ENCODE measurements at places on chromosomes 7 and 10.
A peak's percentile ranks its signal among the peaks of the same experiment; 100 is the strongest.

DNA sequence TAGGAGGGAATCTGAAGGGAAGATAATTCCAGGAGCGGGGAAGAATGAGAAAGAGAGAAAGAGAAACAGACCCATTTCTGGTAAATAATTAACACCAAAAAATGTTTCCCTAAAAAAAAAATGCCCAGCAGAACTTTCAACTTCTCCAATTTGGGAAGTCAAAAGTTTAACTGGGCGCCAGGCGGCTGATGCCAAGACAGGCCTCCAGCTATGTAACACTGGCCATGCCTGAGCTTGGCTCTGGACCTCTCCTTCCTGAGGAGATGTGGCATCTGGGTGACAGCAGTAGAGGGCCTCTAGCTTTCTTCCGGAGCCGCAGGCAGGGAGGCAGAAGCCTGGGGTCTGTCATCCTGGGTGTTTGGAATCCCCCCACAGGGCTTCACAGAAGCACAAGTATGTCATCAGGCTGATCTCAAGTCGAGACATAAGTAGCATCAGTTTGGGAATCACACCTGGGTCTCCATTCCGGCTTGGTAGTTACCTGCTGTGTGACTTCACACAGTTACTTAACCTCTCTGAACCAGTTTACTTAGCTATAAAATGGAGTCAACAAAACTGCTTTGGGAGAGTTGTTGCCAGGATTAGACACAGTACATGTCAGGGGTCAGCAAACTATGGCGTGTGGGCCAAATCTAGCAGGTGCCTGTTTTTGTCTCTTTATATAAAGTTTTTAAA lies 50.5 kb upstream of the TCF7L2 start:
- no peak for DNase-seq

GRCh38 chr7:39073432-39073831 lies 95.7 kb downstream of the POU6F2 start:
- DNase-seq, result no peak

DNA sequence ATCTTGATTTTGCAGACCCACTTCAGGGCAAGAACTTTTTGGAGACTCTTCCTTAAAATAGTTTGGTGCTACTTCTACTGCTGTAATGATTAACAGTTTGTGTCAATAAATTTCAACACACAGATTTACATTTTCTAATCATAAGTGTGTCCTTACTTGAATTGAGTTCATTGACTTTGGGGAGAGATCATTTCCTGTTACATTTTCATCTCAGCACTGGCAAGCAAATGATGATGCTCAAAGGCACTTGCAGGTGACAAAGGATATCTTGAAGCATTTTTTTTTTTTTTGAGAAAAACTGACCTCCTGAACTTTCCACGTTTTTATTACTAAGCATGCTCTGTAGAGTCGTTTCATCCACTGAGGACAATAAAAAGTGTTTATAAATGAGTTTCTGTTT lies 52.7 kb downstream of the GPR85 start:
- DNase-seq, result no peak

DNA sequence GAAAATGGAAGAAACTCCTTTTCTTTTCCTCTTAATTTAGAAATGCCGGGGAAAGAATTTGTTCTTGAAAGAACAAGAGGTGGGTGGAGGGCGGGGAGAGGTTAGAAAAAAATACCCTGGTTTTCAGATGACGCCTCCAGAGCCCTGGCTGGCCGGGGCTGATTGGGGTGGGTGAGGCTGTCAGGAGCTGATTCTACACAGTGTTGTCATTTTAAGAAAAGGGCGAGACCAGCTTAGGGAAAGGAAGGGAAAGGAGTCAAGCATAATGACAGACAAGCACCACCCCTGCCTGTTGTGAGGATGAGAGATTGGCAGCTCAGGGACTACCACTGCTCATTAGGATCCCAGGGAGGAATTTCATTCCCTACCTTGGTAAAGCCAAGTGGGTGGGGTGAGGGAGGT lies 9.9 kb upstream of the FAM180A start:
- no peak for DNase-seq

- DNase-seq, result no peak
Observed at GRCh38 chr10:111126077-111126476, 49.2 kb downstream of the ADRA2A start.

GRCh38 chr7:117807676-117808075 lies 65.6 kb downstream of the CTTNBP2 start:
- no peak for DNase-seq

GRCh38 chr10:10873915-10874314 lies 143.8 kb upstream of the CELF2 start:
- no peak for DNase-seq

- DNase-seq, result peak; percentile 27
Observed at GRCh38 chr10:70405037-70405824, 1.3 kb downstream of the EIF4EBP2 start.

DNA sequence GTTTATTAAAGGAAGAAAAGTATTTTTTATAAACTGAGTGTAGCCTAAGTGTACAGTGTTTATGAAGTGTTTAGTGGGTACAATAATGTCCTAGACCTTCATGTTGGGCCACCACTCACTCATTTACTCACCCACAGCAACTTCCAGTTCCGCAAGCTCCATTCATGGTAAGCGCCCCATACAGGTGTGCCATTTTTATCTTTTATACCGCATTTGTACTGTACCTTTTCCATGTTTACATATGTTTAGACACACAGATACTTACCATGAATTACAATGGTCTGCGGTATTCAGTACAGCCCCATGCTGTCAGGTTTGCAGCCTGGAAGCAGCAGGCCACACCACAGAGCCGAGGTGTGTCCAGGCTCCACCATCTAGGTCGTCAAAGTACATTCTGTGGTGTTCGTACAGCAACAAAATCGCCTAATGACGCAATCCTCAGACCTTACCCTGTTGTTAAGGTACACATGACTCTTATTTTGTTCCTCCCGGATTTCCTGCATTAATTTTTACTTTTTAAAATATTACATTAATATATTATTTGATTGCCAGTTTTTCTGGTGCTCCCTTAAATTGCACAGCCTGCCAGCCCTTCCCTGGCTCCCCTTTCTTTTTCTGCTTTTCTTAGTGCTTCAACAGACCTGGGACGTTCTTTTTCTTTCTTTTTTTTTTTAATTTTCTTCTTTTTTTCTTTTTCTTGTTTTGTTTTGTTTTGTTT lies 881 bp upstream of the SSBP1 start:
- DNase-seq, result no peak

- DNase-seq, result peak; percentile 79
Observed at GRCh38 chr10:72337039-72337629, 17.6 kb downstream of the DNAJB12 start.

DNA sequence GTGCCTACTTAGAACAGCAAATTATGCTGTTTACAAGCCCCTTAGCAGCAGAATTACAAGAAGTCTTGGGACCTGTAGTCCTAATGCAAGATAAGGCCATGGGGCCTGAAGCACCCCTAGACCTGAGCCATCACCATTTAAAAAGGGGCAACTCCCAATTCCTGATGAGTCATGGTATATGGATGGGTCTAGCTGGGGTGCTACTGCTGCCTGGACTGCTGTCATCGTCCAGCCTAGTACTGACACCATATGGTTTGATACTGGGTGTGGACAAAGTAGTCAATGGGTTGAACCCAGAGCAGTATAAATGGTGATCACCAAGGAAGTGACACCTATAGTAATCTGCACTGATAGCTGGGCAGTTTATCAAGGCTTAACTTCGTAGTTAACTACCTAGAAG lies 450.0 kb downstream of the IPMK start:
- DNase-seq, result no peak

DNA sequence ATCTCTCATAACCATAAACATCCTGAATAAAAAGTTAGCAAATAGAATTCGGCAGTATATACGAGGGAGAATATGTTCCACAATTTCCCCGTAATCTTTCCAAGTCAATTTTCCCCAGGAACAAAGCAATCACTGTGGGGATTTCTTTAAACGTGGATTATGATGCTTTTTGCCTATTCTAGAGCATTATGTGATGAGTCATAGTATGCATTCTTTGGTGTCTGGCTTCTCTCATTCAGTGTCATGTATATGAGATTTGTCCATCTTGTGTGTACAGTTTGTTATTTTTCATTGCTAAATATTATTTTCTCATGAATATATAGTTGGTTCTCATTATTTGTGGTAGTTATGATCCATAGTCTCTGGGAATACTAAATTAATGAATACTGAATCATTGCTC lies 9.9 kb upstream of the OR9A4 start:
- DNase-seq, result no peak

GRCh38 chr10:85781404-85781803 lies 585.2 kb downstream of the GRID1 start:
- no peak for DNase-seq

GRCh38 chr7:96832092-96832662 lies 122.5 kb upstream of the SEM1 start:
- DNase-seq, result no peak

- no peak for DNase-seq
Observed at GRCh38 chr7:155665957-155666287, 21.5 kb downstream of the RBM33 start.

DNA sequence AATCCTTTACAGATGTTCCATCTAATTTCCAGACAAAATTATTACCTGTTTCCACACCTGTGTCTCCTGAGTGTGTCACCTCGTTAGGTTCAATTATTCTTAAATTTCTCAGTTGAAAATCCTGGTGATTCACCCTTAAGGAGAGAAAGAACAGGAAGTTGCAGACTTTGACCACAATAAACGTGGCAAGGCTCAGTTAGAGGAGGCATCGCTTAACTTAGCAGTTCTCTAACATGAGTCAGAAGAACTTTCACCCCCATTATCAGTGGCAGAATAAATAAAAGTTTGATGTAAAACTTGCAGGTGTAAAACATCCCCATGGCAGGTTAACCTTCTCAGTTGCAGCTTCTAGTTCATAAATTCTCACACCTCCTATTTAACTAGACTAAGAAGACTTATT lies 8.3 kb downstream of the XPNPEP1 start:
- no peak for DNase-seq

DNA sequence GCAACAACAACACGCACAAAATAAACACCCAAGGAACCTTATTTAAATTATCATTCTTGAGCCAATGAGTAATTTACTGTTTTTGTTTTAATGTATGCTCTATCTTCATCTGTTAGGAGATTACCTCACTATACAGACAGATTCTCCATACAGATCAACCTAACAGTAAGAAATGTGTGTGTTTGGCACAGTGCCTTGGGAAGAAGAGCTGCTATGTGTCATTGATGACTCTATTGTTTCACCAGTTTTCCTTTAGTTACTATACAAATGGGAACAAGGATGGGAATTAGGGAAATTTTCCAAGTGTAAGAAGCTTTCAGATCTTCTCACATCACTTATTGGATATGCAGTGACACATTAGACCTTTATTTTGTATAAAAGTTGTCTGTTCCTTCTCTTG lies 640.3 kb downstream of the NRG3 start:
- no peak for DNase-seq

DNA sequence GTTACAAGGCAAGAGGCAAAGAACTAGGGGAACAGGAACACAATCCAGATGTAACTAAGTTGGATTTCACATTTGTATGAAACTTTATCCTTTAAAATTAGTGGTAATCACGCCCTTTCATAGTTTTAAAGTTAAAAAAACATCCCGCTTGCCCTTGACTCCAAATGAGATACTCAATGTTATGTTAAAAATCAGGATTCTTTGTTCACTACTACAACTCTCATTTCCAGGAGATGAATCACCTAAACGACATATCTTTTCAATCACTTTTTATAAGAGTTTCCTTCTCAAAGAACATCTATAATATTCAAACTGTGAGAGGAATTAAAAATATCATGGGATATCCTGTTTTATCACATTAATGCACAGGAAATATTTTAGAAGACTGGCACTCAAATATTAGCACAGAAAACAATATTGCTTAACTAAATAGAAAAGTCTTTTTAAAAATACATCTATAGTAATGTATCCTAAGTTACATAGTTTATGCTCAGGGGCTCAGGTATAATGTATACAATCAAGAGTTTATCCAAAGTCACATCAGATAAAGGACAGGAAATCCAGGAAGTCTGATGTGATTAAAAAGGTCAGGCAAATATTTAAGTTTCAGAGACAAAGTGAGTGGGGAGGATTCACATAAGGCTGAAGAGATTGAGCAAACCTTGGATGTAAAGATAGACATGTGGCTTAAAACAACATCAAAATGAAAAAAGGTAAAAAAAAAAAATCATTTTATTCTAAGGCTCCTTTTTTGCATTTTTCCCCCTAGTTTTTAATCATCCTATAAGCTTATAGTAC lies 41.9 kb downstream of the CADPS2 start:
- no peak for DNase-seq

- no peak for DNase-seq
Observed at GRCh38 chr7:129496653-129497052, 5.7 kb upstream of the SMKR1 start.

DNA sequence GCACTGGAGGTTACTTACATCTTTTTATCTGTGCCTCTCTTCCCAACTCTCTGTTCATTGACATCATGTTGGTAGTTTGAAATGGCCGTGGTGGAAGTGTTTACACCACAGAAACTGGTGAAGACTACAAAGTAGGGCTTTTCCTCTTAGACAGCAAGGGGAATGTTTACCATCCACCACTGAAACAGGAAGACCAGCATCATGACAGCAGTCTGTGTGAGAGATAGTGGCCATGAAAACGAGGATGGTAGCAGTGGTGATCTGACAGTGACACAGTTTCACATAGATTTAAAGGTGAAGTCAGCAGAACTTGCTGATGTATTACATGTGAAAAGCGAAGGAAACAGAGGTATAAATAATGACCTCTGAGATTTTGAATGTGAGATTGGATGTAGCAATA lies 115.7 kb downstream of the CCDC71L start:
- no peak for DNase-seq

DNA sequence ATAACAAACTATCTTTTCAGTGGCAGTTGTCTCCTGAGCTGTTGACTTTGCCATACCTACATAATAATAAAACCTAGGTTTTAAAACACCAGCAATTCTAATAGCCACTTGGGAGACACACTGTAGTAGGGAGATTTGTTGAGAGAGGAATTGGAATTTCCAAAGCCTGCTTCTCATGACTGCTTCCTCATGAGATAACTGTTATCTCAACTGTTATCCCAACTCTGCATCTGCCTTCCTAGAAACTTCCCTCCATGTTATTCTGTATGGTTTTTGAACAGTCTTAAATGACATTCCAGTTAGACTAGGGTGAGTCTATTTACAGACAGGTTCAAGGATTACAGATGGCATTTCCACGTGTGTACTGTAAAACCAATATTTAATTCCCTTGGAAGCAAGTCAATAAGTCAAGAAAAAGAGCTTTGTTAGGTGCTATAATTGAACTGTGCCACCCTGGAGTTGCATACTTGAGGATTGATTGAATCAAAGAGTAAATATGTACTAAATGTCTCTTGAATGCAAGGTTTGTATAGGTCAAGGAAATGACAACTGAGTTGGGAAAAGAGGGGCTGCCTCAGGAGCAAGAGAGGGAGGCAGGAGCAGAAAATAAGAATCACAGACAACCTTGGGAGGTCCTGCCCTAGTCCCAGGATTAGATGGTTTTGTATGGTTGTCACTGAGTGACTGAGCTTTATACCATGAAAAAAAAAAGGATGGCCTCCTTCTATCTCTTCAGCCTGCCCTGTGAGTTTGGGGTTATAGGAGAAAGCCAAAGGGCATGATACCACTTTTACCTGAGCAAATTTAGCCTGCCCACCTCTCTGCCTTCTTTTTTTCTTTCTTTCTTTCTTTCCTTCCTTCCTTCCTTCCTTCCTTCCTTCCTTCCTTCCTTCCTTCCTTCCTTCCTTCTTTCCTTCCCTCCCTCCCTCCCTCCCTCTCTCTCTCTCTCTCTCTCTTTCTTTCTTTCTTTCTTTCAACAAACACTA lies 9.9 kb upstream of the TM9SF3 start:
- no peak for DNase-seq

GRCh38 chr10:64786989-64787388 lies 1265.8 kb downstream of the REEP3 start:
- DNase-seq, result no peak

- no peak for DNase-seq
Observed at GRCh38 chr10:121288864-121289661, 309.2 kb downstream of the FGFR2 start.

- peak; percentile 45 for DNase-seq
Observed at GRCh38 chr7:129780974-129781927, 169.7 kb downstream of the NRF1 start.

Measured in stimulated activated CD4-positive, alpha-beta T cell treated with anti-CD3 and anti-CD28 coated beads, Interleukin-2, amount 100 ng/mL, for 24 hours (primary cell).